ENCODE measurements at places on chromosomes 6 and 20.

DNA sequence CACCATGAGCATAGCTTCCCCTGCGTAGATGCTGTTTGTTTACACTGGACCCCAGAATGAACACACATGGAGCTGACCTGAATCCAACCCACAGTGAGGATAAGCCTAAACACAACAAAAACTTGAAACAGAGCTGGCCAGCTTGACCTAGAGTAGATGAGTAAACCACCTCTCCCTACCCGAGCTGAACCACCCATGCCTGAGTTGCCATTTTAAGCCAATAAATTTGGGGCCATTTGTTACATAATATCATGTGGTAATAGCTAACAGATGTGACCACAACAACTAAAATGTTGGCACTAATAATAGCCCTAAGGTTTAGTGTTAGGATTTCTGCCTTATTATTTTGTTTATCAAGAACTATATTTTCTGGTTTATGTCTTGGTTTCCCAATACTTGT is 103.2 kb upstream of the GRIK2 start:
- DNase-seq, result no peak

GRCh38 chr20:1734269-1734858 is 76.8 kb upstream of the SIRPG start:
- DNase-seq, result no peak

GRCh38 chr6:108236791-108237190 is 24.0 kb downstream of the SNX3 start:
- no peak for DNase-seq

- DNase-seq, result peak; percentile 15
These were observed 15.1 kb downstream of the TBC1D32 start for GRCh38 chr6:121319112-121319553.

DNA sequence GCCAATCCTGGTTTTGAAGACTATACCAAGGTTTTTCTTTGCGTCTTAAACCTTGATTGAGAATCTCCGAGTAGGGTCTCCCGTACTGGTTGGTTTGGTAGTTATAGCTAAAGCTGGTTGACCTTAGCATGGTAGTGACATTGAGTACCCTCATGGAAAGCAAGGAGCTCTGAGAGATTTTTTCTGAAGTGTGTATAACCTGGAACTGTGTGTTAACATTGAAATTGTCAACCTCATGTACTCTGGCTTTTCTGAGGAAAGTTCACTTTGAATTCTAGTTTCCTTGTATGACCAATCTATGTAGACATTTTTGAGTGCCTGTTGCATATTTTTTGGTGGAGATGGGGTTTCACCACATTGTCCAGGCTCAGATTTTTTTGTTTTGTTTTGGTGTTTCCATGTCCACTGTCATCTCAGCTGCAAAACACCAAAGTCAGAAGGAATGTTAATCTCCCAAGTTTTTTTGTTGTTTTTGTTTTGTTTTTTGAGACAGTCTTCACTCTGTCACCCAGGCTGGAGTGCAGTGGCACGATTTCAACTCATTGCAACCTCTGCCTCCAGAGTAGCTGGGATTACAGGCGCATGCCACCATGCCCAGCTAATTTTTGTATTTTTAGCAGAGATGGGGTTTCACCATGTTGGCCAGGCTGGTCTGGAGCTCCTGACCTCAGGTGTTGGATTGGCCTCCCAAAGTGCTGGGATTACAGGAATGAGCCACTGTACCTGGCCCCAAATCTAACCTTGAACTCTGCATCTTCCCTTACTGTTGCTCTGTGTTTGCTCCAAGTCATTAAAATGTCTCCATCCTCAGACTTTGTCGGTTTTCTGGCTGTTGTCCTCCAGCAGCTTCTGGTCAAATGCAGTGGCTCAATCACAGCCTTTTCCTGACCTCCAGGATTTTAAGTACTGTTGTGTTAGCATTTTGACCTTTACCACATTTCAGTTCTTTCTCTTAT is 4.3 kb downstream of the RPS12 start:
- DNase-seq, result no peak

- DNase-seq, result no peak
These were observed 20.6 kb downstream of the ENPP3 start for GRCh38 chr6:131657630-131658111.

DNA sequence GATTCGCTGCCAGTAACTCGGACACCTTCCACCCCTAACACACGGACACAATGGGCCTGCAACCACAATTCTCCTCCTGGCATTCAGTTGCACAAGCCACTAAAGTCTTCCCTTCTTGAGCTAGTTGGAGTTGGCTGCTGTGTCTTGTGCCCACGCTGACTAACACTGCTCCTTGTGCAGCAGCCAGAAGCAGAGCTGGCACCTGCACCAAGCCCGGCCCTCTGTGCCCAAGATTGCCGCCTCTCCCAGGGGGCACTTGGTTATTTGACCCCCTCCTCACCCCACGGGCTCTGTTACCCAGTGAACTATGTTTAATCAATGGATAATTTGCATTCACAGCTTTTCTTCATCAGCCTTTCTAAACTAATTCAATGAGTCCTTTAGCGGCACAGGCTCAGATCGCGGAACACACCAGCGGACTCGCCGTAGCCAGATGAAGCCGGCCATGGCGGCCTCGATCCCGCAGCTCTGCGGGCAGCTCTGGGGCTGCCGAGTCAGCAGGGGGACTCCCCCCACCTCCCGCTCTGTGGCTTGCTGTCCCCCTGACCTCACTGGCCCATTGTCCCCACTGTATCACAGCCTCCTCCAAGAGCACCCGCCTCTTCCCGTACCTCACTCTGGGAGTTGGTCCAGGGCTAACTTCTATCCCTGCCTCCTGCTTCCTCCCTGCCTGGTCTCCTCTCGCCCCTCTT is 94.8 kb upstream of the AFDN start:
- DNase-seq, result no peak

- no peak for DNase-seq
These were observed 100.0 kb downstream of the RWDD2A start for GRCh38 chr6:83292900-83293843.

DNA sequence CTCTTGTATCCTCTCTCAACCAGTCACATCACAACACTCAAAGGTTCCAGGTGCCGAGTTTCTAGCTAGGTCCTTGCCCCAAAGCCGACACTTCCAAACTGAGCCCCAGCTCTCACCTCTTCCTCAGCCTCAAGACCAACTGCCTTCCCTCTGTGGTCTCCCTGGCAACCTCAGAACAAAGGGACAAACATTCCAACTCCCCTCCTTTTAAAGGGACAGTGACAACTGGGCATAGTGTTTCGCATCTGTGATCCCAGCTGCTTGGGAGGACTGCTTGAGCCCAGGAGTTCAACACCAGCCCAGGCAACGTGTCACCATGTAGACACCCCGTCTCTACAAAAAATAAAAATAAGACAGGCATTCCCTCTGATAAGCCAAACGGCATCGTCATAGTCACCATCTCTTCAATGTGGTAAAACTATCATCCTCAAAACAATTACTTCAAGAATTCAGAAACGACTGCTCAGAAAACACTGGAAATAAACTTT is 11.3 kb downstream of the DIDO1 start:
- no peak for DNase-seq

- no peak for DNase-seq
These were observed 18.4 kb upstream of the MRPS10 start for GRCh38 chr6:42236030-42236429.

DNA sequence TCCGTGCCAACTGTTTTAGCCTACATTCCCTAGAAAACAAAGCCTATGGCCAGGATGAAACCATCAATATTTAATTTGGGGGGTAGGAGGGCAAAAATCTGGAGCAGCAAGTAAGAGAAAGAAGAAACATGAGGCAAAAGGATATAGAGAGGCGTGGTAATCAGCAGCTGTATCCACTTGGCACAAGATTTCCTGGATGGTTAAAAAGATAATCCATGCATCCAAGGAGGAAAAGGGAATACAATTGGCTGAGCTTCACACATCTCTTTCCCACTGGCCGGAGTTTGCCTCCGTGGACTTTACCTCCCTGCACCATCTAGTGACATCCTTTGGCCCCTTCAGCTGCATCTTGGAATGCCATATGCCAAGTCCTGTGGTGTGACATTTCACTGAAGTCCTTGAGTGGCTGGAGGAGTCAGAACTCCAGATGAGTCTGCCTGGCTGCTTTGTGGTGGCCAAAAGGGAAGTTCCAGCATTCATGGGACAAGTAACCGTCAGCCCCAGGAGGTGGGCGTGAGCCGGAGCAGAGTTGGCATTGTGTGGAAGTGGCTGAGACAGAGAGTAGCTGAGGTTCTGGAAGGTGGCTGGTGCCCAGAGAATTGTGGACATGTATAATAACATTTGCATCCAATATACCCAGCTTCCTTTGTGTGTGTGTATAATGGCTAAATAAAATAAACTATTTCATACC is 13.7 kb upstream of the TMX4 start:
- DNase-seq, result no peak

DNA sequence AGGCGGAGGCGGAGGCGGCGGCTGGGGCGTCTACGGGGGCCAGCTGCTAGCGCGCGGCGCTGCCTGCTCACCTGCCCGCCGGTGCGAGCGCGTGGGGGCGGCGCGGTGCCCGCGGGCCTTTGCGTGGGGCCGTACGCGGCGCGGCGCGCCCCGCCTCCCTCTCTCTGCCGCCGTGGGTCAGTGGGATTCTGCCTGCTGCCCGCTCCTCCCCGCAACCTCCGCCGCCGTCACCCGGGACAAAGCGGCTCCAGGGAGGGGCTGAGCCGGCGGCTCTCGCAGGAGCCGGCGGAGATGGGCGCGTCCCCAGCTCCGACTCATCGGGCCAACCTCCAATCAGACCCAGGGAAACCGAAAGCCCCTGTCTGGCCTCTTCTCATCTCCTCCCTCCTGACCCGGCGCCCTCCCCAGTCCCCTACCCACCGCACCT is at the start of gene RCAN2:
Gene RCAN2, minus strand, starts transcription at position 249 of the 427 bp plus-strand sequence.
- peak; percentile 50 for DNase-seq

- DNase-seq, result no peak
These were observed 38.8 kb downstream of the MRS2 start for GRCh38 chr6:24441599-24441904.

DNA sequence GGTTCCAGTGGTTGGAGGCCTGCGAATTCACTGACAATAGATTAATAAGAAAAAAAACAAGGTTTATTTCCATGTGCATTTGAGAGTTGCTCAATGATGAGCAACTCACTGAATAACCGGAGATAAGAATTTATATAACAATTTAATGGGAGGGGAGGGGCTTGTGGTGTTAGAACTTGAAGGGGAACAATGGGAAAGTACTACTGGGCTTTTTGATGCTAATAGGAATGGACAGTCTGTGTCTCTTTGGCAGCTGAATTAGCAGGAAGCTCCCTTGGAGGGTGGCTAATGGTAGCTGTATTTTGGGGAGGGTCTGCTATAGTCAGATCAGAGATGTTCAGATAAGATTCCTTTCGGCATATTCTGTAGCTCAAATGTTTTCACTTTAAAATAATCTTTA is 62.4 kb upstream of the GMDS start:
- no peak for DNase-seq

DNA sequence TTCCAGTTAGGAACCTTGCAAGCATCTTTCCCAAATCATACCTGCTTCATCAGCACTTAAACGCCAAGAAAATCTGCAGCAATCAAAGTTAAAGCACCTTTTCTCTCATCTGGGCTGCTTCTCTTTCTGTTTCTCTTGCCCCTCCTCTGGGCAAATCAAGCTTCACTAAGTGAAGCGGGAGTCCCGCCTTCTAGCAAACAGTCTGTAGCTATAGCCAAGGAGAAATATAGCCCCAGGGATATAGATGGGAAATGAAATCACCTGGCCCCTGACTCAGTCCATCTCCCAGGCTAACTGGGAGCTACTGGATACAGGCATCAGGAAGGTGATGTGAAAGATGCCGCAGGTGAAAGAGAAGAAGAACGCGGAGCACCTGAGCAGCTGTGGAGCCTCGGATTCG is 481.9 kb downstream of the C6orf118 start:
- DNase-seq, result no peak

DNA sequence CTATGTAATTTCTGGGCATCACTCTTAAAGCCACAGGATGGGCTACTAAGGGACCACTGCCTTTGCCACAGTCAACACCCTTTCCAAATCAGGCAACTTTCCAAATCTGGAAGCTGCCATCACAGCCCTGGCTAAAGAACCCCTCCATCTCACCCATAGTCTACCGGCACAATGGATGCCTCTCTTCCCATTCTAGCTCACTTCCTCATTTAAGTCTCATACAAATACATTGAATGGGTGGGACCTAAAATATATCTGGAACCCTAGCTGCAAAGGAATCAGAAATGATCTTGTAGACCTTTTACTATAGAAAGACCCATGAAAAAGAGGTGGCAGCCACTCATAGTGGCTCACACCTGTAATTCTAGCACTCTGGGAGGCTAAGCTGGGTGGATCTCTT is 3.3 kb upstream of the TREML4 start:
- no peak for DNase-seq

All from B cell (primary cell).